ENCODE measurements at places on chromosomes 2 and 18.

- DNase-seq: no peak
These were observed 4.2 kb downstream of the SPAST start for GRCh38 chr2:32067549-32067948.

GRCh38 chr2:128439791-128440665, 121.4 kb upstream of the HS6ST1 start:
- DNase-seq: no peak

GRCh38 chr2:148640767-148641166, 3.8 kb upstream of the EPC2 start:
- DNase-seq: no peak

GRCh38 chr2:147792966-147793617, 51.7 kb upstream of the ACVR2A start:
- DNase-seq: no peak

GRCh38 chr18:48545757-48546321, 7.0 kb downstream of the CTIF start:
- no peak for DNase-seq

Measured in GM13976 (cell line).